ENCODE measurements at places on chromosomes 3 and 15. TPM values are rescaled to one million over a fixed set of nuclear protein-coding genes. Genes with fewer than 3 reads are reported as not detected.
A peak's percentile ranks its signal among the peaks of the same experiment; 100 is the strongest.

Gene C3orf18
- total RNA-seq, result 32.5 TPM

Gene CCR3
- total RNA-seq, result not detected

DNA sequence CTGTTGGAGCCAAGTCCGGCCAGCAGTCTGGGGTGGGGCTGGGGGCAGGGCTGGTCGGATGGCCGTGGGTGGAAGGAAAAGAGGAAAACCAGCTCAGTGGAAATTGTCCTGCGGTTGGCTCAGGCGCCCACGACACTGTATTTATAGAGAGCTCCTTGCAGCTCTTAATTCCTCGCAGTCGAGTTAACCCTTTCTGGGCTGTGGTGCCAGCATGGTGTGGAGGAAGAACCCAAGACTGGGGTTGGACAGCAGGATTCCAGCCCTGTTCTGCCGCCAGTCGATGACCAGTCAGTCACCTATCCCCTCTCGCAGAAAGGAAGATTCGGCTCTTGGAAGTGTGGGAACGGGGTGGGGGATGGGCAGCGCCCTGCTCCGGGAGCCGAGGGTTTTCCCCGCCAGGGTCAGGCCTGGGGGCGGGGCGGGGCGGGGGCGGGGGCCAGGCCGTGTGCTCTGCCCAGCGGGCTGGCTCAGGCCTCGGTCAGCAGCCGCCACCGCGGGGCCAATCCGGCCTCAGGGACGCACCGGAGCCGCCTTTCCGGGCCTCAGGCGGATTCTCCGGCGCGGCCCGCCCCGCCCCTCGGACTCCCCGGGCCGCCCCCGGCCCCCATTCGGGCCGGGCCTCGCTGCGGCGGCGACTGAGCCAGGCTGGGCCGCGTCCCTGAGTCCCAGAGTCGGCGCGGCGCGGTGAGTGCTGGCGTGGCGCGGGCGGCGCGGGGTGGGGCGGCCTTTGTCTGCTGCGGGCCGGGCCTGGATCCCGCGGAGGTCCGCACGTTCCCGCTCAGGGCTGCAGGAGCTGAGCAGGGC is at the start of gene CD276:
TSS of gene CD276 (plus strand) at position 607 of the 804 bp plus-strand sequence. CDS start 15,257 bp downstream, outside the sequence.
- peak; percentile 26 for DNase-seq

DNA sequence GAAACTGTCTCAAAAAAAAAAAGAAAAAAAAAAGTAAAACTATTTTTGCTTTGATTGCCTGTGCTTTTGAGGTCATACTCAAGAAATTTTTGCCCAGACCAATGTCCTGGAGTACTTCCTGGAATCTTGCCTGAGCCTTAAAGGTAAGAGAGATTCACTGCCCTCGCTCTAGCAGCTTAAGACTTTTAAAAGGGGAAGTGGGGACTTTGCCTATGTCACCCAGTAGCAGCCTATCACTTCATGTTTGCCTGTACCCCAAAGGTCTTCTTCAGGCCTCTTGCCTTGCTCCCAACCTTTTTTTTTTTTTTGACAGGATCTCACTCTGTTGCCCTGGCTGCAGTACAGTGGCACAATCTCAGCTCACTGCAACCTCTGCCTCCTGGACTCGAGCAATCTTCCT is 18.9 kb upstream of the GOLGB1 start:
- DNase-seq, result no peak

- no peak for DNase-seq
Measured at GRCh38 chr15:32956006-32956405, 238.2 kb downstream of the GREM1 start.

- no peak for DNase-seq
Measured at GRCh38 chr15:69855258-69856000, 242.3 kb downstream of the TLE3 start.

GRCh38 chr15:72800833-72801481 is 17.4 kb upstream of the ADPGK start:
- DNase-seq, result no peak

GRCh38 chr3:13858768-13859520 is 20.9 kb downstream of the WNT7A start:
- no peak for DNase-seq

- DNase-seq, result no peak
Measured at GRCh38 chr3:112011376-112011940, 12.7 kb downstream of the TAGLN3 start.

- DNase-seq, result no peak
Measured at GRCh38 chr3:156615592-156616173, 58.7 kb upstream of the TIPARP start.

- no peak for DNase-seq
Measured at GRCh38 chr3:115651087-115651486, 27.8 kb downstream of the GAP43 start.

- no peak for DNase-seq
Measured at GRCh38 chr15:69751566-69751965, 298.9 kb downstream of the RPLP1 start.

Measured in activated T-cell treated with anti-CD3 and anti-CD28 coated beads, Interleukin-2, amount 50 U/mL, for 72 hours (primary cell).